ENCODE measurements at places on chromosomes 5 and 9.
A peak's percentile ranks its signal among the peaks of the same experiment; 100 is the strongest.

DNA sequence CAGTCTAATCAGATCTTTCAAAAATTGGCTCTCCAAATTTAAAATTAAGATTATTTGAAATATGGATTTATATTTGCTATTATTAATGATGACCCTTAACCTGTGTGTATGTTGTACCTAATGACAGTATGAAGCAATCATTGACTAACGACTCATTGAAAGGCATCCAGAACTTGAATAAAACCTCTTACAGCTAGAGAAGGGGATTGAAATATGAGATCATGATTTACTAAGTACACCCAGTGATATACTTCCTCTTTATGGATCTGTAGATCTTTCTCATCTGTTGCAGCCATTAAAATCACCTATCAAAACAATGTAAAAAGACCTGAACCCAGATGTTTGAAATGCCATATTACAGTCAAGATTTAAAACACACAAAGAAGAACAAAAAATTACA is 126.5 kb downstream of the RPS23 start:
- peak; percentile 42 for DNase-seq

- DNase-seq, result no peak
Measured at GRCh38 chr5:43663916-43664315, 60.9 kb downstream of the NNT start.

DNA sequence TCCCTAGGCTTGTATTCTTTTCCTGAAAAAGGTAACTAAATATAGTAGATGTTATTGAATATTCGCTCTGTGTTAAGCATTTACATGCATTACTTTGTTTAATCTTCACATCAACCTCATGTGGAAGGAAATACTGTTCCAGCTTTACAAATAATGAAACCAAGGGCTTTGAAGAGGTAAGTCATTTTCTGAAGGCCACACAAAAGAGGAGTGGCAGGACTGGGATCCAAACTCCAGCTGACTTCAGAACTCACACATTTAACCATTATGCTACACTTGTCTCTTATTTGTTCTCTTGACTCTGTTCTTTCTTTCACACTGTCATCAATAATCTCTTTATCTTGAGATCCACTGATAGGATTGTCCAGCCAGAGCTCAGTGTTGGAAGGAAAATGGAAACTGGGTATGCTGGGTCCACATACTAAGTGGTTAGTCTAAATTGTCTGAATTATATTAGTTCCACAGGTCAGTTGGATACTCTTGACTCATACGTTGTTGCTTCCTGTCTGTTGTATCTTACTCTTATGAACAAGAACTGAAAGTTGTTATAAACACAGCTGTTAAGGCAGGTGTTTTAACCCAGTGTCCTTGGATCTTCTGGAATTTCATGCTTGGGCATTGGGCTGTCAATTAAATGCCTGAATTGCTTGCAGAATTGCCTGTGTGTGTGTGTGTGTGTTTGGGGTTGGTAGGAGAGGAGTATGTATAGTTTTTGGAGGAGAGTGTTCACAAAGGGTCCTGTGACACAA is 65.6 kb downstream of the TLE4 start:
- no peak for DNase-seq

DNA sequence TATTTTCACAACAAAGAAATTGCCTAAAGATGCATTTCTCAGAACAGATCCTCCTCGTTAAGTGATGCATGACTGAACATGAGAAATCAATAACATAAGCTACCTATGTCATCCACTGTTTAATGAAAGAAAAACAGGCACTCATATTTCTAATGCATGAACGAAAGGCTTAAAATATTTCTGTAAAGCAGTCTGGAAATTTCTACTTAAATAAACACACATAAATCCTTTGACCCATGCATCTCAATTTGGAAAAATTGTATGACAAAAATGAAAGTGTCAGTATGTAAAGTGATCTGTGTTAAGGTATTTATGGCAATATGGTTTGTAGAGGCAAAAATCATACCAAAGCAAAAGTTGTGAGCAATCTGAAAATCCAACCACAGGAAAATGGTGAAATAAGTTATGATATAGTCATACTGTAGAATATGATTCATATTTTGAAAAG is 399.2 kb upstream of the GRAMD2B start:
- DNase-seq, result no peak

GRCh38 chr5:90402521-90403255 is 6.9 kb downstream of the CETN3 start:
- DNase-seq, result no peak

GRCh38 chr5:97909541-97909940 is 726.5 kb upstream of the RIOK2 start:
- no peak for DNase-seq

DNA sequence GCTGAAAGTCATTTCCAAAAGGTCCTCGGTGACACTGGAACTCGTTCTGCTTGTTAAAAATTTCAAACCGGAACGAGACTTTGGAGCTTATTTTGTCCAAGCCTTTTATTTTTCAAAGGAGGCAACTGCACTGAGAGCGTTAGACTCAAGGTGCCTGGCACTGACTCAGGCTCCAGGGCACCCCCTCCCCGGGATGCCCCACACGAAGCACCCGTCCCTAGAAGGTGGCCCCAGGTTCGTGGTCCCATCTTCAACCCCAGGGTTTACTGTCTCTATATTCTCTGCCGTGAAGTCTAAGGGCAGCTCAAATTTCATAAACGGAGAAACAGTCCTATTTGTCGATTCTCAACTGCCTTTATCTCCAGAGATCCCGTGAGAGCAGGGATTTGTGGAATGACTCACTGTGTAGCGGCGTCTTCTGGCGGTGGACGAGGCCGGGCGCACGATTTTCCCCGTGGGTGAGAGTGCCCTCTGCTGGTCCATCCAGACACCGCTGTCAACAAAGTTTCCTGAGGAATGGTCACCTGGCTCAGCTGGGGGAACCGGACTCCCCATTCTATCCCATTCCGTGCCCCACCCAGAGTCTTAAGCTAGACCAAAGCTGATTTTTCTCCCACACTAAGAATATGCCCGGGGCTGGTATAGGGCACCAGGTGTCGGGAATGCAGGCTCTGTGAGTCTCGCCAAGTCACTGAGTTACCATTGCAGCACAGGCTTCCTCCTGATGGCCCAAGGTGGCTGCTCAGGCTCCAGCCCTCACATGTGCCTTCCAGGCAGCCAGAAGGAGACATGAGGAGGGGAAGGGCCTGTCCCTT is 27.1 kb upstream of the SLC6A19 start:
- peak; percentile 84 for DNase-seq

- no peak for DNase-seq
Measured at GRCh38 chr5:94480486-94480885, 137.9 kb downstream of the KIAA0825 start.

GRCh38 chr5:157602505-157602904 is 26.9 kb upstream of the ADAM19 start:
- DNase-seq, result no peak

DNA sequence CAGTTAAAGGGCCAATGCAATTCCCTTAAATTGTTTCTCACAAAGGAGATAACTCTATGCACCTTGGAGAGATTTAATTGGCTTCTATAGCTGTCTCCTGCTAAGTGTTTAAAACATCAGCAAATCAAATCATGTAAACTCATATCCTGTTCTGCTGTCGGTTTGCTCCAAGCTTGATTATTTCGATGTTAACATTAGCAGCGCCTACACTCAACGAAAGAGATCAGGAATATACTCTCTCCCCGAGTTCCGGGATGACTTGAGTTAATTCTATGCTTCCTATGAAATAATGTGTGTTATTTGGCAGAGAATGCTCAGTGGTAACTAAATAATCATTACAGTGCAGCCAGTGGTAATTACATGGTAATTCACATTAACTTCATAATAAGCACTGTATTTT is 338.6 kb downstream of the EBF1 start:
- no peak for DNase-seq

DNA sequence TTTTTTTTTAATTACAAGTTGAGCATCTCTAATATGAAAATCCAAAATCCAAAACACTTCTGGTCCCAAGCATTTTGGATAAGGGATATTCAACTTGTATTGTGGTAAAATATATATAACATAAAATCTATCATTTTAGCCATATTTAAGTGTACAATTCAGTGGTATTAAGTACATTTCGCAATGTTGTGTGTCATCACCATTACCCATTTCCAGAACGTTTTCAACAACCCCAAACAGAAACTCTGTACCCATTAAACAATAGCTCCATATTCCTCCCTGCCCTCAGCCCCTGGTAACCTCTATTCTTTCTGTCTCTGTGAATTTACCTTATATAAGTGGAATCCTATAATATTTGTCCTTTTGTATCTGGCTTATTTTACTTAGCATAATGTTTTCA is 24.9 kb downstream of the TICAM2 start:
- DNase-seq, result no peak

DNA sequence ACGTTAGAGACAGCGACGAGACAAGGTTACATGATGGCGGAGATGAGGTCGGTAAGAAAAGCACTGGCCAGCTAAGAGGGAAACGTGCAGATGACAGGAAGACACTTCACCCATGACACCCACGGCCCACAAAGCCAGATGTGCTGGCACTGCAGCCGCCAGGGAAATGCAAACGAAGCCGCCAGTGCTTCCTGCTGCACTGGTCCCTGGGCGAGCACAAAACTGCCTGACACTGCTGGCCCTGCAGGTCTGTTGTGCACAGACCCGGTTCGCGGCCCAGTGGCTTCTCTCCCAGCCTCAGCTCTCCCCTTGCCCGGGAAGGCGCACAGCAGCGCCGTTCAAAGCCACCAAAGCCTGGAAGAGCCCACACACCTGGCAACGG is 20.3 kb downstream of the QSOX2 start:
- no peak for DNase-seq

GRCh38 chr9:5230554-5230953 is 665 bp upstream of the INSL4 start:
- DNase-seq, result no peak

DNA sequence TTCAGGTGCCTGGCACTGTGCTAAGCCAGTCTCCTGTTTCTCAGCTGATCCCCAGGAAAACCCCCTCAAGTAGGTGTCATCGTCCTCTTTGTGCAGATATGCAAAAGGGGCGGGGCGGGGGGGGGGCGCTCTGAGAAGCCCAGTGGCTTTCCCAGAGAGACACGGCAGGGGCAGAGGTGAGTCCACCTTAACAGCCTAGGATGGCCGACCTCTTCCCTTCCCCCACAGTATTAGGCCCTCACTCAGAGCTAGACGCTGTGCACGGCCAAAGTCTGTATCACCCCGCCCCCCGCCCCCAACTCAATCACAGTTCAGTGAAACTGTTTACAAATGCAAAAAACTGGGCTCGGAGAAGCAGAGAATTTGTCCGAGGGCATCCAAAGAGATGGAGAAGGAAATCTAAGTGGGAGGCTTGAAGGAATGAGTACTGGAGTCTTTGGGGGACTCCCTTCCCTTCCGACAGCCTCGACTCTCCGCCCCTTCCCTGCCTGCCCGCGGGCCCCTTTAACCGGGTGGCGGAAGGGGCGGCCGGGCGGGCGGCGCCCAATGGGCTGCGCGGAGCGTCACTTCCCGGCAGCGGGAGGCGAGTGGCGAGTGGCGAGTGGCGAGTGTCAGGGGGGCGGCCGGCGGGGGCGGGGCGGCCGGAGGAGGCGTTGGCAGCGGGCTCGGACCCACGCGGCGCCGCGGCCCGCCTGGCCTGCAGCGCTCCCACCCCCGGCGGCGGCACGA is at the start of gene ERGIC1:
Gene ERGIC1, plus strand, starts transcription at position 566 of the 729 bp plus-strand sequence. Its CDS starts 163 bp downstream, at position 729.
- DNase-seq, result peak; percentile 76

DNA sequence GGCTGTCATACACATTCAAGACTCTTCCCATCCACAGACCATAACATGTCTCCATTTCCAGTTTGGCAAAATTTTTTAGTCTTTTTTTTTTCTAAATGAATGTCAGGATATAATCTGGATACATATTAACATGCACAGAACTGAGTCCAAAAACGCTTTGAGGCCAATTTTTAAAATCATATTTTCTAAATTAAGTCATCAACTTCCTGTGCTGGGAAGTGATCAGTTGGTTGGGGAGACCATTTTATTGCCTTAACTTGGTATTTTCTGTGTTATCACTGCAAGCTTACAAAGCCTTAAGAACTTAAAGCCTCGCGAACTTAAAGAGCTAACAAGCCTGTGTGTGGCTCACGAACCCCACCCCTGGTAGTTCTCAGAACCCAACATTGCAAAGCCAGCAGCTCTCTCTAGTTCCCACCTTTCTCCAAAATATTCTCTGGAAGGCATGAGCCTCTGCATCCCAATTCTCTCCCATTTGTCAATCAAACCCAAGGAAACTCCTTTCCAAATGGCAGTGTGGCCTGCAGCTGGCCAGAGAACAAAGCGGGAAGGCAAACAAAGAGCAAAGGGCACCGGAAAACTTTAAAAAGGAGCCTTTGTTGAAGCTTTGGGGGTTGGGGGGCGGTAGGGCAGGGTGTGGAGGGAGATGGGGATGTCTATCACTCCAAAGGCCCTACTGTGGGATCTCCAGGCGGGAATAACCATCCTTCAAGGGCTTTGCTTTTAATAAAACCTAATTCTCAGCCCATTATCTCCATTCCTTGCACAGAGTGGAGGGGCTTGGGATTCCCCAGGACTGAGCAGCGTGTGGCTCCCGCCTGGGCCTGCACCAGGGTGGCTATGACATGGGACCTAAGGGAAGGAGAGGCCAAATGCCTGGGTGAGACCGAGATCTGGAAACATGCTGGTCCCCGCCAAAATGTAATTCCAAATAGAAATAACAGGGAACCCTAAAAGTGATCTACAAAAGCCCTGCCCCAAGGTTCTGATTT is 65.0 kb downstream of the ROR2 start:
- DNase-seq, result no peak

GRCh38 chr5:109246841-109247592 is 162.8 kb downstream of the PJA2 start:
- no peak for DNase-seq

GRCh38 chr9:7871977-7872730 is 72.6 kb upstream of the DMAC1 start:
- no peak for DNase-seq

DNA sequence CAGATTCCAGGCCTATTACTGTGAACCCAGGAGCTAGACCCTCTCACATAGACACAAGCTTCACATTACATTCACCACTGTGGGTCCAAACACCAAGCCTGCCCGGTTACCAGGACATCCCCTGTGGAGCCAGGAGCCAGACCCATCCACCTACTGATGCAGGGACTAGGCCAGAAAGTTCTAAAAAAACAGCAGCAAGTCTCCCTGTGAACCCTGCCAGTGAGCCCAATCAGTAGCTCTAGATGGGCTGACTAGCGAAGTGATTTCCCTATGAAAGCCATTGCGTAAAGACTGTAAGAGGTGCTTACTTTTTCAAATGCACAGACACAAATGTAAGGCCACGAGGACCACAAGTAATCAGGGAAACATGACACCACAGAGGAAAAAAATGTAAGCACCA is 352.3 kb downstream of the TMEM161B start:
- DNase-seq, result no peak

- DNase-seq, result peak; percentile 68
Measured at GRCh38 chr5:81626524-81626923, 124.4 kb downstream of the SSBP2 start.

GRCh38 chr5:55360190-55360589 is 52.4 kb downstream of the MTREX start:
- DNase-seq, result no peak

GRCh38 chr9:95435074-95435728 is 81.6 kb downstream of the PTCH1 start:
- DNase-seq, result no peak

GRCh38 chr9:27352457-27353165 is 55.7 kb upstream of the EQTN start:
- DNase-seq, result no peak

Measured in ACHN (cell line).